Large intestine (tissue), 12 donors: ENCODE measurements at places on chromosomes 2 and 18. TPM values are rescaled to one million over a fixed set of nuclear protein-coding genes. Genes with fewer than 3 reads are reported as not detected.

Gene BCL2
- 8.8 TPM for polyA plus RNA-seq

Gene AQP12B
- polyA plus RNA-seq: 10.6 TPM

Gene AMER3
- 1.3 TPM for polyA plus RNA-seq

Gene ABCG5
- polyA plus RNA-seq: 35.8 TPM

Gene SERPINB12
- not detected for polyA plus RNA-seq

Gene CXCR4
- polyA plus RNA-seq: 17.8 TPM

Gene TSPYL6
- polyA plus RNA-seq: 0.06 TPM

Gene CGREF1
- polyA plus RNA-seq: 11.5 TPM

Gene MOGAT1
- not detected for polyA plus RNA-seq

Gene EMILIN1
- 49.1 TPM for polyA plus RNA-seq

Gene LGALSL
- 20.8 TPM for polyA plus RNA-seq

Gene FIGN
- polyA plus RNA-seq: 1.3 TPM

Gene MTCL1
- 24.0 TPM for polyA plus RNA-seq

Gene EGR4
- 0.04 TPM for polyA plus RNA-seq

Gene STAT4
- polyA plus RNA-seq: 3.7 TPM

Gene HOXD12
- polyA plus RNA-seq: not detected

Gene COL6A3
- polyA plus RNA-seq: 127 TPM

Gene ZNF516
- 18.4 TPM for polyA plus RNA-seq

Gene ASTL
- 0.04 TPM for polyA plus RNA-seq

Gene STPG4
- polyA plus RNA-seq: 0.18 TPM

Gene RAB6C
- polyA plus RNA-seq: 0.21 TPM

Gene SLC30A3
- polyA plus RNA-seq: 0.57 TPM

Gene GCKR
- polyA plus RNA-seq: 2.9 TPM

Gene LIMS4
- 3.0 TPM for polyA plus RNA-seq

Gene C1QL2
- 0.18 TPM for polyA plus RNA-seq

Gene HOXD3
- polyA plus RNA-seq: 3.9 TPM

Gene CYRIA
- 5.3 TPM for polyA plus RNA-seq

Gene CRYGD
- 0.52 TPM for polyA plus RNA-seq

Gene GAL3ST2
- polyA plus RNA-seq: 0.31 TPM

Gene LOXL3
- 3.6 TPM for polyA plus RNA-seq

Gene TUBB8B
- polyA plus RNA-seq: not detected

Gene CDH7
- 0.22 TPM for polyA plus RNA-seq

Gene PRSS56
- polyA plus RNA-seq: not detected

Gene NAT8
- 0.46 TPM for polyA plus RNA-seq

Gene LAMA1
- polyA plus RNA-seq: 2.3 TPM

Gene CAPN13
- 19.7 TPM for polyA plus RNA-seq

Gene KYNU
- polyA plus RNA-seq: 3.1 TPM

Gene SPP2
- 0.06 TPM for polyA plus RNA-seq

Gene REG1B
- 0.24 TPM for polyA plus RNA-seq

Gene CAMKMT
- polyA plus RNA-seq: 9.2 TPM
